Uterus (tissue), 4 donors: ENCODE measurements at places on chromosomes 5 and 9.

- DNase-seq, result no peak
Observed at GRCh38 chr9:73916016-73916673, 581.0 kb upstream of the RORB start.

GRCh38 chr5:141441571-141442170 lies 11.4 kb downstream of the PCDHGA12 start:
- DNase-seq, result no peak

DNA sequence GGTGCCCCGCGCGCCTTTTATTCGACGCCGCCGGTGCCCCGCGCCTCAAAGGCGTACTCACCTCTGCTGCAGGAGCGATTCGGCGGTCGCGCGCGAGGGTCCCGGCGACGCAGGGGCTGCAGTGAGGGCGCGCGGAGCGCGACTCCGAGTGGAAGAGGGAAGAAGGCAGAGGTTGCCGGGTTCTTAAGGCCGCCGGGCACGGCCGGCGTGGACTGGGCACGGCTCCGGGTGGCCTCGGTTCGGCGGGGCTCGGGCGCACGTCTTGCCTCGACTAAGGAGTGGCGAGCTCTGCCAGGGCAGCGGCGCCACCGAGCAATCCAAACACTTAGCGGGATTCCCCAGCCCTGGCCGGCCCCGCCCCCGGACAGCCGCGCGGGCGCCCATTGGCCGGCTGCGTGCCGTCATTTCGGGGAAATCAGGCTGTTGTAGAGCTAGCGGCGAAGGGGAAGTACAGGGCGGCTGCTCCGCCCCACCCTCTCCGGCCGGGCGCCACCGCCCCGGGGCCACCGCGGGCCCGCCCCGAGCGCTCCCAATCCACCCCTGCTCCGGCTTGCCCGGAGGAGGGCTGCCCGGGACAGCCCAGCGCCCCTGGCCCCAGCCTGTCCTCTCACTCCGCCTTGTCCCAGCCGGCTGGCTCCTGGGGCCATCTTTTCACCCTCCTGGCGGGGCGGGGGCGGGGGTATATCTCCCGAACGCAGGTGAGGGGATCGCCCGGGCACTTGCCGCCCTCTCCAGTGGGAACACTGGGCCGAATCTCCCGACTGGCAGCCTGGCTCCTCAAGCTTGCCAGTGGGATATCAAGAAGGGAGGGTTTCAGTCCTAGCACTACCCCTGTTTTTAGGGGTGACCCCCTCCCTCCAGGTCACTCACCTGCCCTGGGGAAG lies at the start of gene IRF1:
Gene IRF1 (minus strand): TSS at position 290 of the 884 bp plus-strand sequence. CDS start 1,295 bp downstream, outside the sequence.
- peak; percentile 98 for DNase-seq

GRCh38 chr5:6633469-6634245 lies 417 bp downstream of the SRD5A1 start:
- peak; percentile 23 for DNase-seq

GRCh38 chr5:156706631-156707030 lies 143.5 kb upstream of the PPP1R2B start:
- DNase-seq, result no peak

- no peak for DNase-seq
Observed at GRCh38 chr5:60026161-60026560, 132.6 kb upstream of the PDE4D start.

DNA sequence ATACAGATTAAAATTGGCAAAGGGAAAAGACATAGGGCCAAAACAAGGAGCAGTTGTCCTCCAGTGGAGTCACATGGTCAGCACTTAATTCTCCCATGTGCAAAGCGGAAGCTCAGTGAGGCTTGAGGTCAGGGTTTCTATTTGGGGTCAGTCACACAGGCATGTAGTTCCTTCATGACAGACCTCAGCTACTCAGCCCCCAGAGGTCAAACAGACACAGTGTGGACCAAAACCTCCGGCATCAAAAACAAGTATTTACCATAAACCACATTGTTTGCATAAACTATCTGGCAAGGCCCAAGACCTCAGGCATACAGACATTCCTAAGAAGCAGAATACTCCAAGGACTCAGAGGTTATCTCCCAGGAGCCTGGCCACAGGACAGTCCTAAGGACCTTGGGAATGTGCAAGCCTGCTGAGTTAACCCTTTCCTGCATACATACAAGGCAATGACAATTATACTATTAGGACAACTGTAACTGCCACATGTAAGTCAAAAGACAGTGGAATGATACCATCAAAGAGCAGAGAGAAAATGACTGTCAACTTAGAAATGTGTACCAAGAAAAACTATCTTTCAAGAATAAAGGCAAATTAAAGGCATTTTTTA lies 28.7 kb upstream of the FNIP1 start:
- DNase-seq, result no peak

GRCh38 chr9:33306037-33306436 lies 15.7 kb downstream of the NFX1 start:
- no peak for DNase-seq

DNA sequence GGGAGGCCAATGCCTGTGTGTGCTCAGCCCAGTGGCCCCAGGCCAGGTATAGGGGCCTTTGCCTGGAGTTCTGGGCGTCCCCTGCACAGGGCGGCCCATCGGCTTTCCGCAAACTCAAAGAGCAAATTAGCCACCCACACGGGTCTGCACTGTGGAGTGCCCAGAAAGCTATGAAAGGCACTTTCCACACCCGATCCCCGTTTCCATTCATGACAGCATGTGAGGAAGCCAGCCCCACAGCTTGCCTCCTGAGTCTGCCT lies 5.2 kb downstream of the DBH start:
- no peak for DNase-seq

GRCh38 chr5:160930406-160930805 lies 78.4 kb upstream of the ATP10B start:
- no peak for DNase-seq

- DNase-seq, result no peak
Observed at GRCh38 chr9:96382175-96382574, 1.3 kb downstream of the SLC35D2 start.

DNA sequence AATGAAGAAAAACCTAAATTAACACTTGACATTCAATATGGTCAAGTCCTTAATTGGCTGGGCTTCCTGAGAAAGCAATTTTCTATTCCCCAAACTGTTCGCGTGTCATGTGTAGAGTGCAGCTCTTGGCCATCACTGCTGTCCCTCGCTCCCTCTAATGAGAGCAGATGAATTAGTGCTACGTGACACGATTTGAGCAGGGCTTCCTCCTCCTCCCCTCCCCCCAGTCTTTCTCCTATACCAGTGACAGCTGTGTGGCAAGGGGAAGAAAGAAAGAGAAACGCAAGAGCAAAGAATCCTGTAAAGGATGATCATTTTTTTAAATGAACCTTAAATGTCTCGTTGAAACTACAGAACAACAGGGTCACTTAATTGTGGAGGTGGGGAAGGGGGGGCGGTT lies 159.6 kb downstream of the BNC2 start:
- no peak for DNase-seq

- DNase-seq, result no peak
Observed at GRCh38 chr5:152532714-152533113, 127.6 kb upstream of the NMUR2 start.

GRCh38 chr5:96657068-96657467 lies 5.1 kb upstream of the CAST start:
- DNase-seq, result peak; percentile 20

DNA sequence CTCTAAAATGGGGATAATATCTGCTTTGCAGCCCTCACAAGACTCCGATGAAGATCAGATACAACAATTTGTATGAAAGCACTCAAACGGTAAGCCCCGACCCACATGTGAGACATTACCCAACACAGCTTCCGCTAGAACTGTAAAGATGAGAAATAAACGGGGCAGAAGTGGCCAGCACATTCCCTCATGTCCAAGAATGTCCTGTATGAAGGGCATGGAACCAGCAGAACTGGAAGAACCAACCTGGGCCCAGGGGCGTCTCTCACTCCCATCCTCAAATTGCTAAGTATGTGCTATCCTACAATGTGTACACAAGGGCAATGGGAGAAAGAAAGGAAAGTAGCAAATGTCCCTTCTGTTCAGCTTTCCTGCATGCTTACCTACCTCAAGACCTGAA lies 33.0 kb downstream of the CCDC125 start:
- no peak for DNase-seq

DNA sequence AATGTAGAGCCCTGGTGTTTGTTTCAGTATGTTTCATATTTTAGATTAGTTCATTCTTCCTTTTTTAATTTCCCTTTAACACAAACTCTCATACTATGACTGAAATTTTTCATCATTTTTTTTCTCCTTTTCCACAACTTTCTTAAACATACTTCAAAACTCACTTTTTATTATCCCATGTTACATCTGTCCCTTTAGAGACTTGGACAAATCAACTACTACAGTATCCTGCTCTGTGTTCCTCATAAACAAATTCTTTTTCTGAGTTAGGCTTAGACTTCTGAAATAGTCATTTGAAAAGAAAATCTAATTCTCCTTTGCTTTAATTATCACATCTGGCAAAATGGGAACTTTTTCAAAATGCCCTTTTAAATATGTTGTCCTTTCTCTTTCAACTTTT lies 15.3 kb downstream of the MATR3 start:
- no peak for DNase-seq

- no peak for DNase-seq
Observed at GRCh38 chr9:115640887-115641286, 512.7 kb upstream of the PAPPA start.
